ENCODE measurements at places on chromosomes 1 and 21.

DNA sequence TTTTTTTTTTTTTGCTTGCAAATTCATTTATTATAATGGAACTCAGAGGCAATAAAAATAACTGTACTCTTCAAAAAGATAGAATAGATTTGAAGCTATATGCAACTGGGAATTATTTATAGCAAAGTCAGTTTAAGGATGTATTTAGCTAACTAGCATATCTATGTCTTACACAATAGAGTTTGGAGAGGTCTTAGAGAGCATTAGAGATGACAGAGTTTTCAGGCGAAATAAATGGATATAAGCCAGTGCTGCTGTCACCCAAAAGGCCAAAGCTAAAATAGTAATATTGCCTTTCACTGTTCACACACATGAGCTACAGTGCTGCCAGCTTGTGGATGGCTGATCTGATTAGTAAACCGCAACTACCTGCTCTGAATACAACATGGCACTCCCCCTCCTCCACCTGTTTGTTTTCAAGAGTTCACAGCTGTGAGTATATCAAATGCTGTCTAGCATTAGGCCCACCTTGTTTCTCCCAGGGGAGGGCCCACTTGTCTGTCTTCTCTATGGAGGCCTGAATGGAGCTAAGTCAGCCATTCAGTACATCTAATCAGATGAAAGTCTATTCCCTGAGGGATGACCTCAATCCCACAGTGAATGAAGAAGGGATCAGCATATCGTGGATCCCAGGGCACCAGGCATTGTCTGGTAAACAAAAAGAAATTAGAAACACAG lies 25.2 kb upstream of the SSX2IP start:
- no peak for DNase-seq

GRCh38 chr21:25188677-25189079 lies 418.6 kb downstream of the MRPL39 start:
- DNase-seq, result no peak

DNA sequence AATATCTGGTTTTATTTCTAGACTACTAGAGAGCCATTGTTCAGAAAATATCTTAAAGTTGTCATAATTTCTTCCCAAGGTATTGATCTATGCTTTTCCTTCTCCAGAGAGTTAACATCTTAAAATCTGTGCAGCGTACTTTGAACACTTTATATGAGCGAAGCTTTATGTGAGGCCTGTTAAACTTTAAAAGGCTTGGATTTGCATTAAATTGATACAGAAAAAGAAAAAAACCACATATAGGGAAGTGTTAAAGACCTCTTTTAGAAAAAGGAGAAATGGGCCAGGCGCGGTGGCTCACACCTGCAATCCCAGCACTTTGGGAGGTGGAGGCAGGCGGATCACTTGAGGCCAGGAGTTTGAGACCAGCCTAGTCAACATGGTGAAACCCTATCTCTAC lies 59.2 kb upstream of the MORC3 start:
- no peak for DNase-seq

DNA sequence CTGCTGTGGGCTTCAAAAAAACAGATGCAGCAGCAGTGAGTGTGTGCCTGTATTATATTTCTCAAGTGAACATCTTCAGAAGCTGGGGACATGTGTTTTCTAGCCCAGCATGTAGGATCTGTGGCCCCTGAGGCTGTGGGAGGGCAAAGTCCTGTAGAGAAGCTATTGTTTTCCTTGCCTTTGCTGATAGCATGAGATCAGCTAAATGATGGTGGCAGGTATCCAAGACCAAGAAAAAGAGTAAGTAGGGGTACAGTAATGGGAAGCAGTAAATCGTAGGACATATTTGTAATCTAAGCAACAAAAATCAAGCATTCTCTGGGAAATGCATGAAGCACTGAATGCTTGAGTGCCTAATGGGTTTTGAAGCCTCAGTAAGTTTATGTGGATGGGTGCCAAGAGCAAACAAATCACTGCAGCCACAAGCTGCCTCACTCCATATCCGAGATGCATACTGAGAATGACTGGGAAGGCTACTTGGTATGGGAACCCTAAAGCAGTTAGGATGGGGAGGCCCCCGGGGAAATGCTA lies 98.3 kb downstream of the CD58 start:
- DNase-seq, result no peak

DNA sequence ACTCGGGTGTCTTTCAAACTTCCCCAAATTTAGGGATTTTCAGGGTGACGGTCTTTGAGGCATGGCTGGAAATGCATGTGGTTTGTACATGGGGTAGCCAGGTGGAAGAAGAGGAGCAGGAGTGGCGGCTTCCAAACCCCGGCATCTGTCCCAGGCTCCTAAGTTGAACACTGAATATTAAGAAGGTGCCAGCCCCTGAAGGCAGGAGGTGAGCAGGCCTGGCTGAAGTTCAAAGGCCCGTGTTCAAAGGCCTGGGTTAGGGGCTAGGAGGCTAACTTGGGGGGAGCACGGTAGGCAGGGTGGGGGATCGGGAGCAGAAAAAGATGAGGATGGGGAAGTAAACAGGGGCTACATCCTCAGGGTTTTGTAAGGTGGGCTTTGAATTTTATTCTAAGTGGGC lies 42.8 kb downstream of the ELK4 start:
- DNase-seq, result no peak

DNA sequence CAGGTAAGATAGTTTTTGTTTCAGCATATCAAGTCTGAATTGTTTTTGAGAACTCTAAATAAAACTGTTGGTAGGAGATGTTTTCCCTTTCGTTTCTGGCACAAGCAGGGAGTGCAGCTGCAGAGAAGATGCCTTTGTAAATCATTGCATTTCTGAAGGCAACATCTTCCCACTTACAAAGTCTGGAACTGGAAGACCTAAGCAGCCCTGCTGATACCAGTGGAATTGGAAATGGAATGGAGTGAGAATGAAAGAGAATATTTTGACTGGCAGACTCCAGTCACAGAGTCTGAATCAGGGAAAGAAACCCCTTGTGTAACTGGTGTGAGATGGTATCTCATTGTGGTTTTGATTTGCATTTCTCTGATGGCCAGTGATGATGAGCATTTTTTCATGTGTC lies 815.6 kb downstream of the LTN1 start:
- no peak for DNase-seq

Measured in C1 segment of cervical spinal cord (tissue), 14 donors.